Spleen (tissue), 13 donors: ENCODE measurements at places on chromosomes 7 and 10. TPM values are rescaled to one million over a fixed set of nuclear protein-coding genes. Genes with fewer than 3 reads are reported as not detected.

GRCh38 chr7:76514926-76515771, 4.8 kb downstream of the UPK3B start:
- no peaks in the 10 kb centered on the region for H3K36me3 ChIP-seq
- H3K4me1 ChIP-seq, result peaks cover 27% of the 10 kb centered on the region
- DNase-seq, result peak; percentile 74
- no peaks in the 10 kb centered on the region for H3K27me3 ChIP-seq
- H3K27ac ChIP-seq, result no peak overlapping the region
- no peak overlapping the region for H3K4me3 ChIP-seq

The SNX8 gene
- 74.0 TPM for total RNA-seq

- H3K36me3 ChIP-seq, result no peaks in the 10 kb centered on the region
- no peak for DNase-seq
- H3K27me3 ChIP-seq, result no peaks in the 10 kb centered on the region
- peak overlapping the region; percentile 64 for H3K4me3 ChIP-seq
Measured at GRCh38 chr10:122981066-122981464, 864 bp downstream of the PSTK start.

The AMZ1 gene
- 1.9 TPM for total RNA-seq

The TRIM50 gene
- 0.32 TPM for total RNA-seq

The AKR1C1 gene
- total RNA-seq, result 2.3 TPM

The KEL gene
- total RNA-seq, result 4.1 TPM
